CD4-positive, alpha-beta memory T cell (primary cell): ENCODE measurements at places on chromosomes 7 and 10.

DNA sequence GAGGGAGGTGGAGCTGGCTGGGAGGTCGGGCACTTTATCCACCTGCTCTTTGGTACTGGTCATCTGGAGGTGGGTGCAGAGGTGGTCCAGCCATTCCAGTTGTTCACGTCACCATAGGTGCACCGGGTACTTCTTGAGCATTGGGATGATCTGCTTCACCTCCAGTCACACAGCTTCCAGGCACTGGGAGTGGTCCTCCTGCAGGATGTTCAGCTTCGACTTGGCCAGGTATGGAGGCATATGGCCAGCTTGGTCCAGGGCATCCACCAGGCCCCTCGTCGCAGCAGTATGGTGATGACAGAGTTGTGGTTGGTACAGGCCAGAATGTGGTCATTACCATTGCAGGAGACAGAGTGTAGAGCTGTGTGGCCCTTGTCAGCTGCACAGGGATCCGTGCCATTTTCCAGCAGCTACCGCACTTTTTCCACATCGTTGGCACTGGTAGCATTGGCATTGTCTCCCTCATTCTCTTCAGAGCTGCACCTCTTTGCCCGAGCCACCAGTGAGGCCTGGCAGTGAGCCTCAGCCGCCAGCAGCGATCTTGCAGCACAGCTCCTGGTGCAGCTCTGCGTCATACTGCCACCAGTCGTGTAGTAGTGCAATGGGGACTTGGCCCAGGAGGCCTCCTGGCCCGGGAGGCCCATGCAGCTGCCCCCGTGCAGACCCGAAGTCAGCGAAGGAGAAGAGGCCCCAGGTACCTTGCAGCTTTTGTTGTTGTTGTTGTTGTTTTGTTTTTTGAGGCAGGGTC, 150.9 kb downstream of the ZNF22 start:
- no peaks in the 10 kb centered on the region for H3K27me3 ChIP-seq
- no peak overlapping the region for H3K27ac ChIP-seq
- DNase-seq: no peak
- no peaks in the 10 kb centered on the region for H3K36me3 ChIP-seq

GRCh38 chr7:134044682-134045081, 82.5 kb upstream of the LRGUK start:
- H3K27ac ChIP-seq: no peak overlapping the region
- H3K36me3 ChIP-seq: no peaks in the 10 kb centered on the region
- no peaks in the 10 kb centered on the region for H3K27me3 ChIP-seq
- no peak overlapping the region for H3K4me3 ChIP-seq

GRCh38 chr7:1951159-1951536, 281.1 kb downstream of the ELFN1 start:
- H3K27me3 ChIP-seq: no peaks in the 10 kb centered on the region
- no peaks in the 10 kb centered on the region for H3K36me3 ChIP-seq

DNA sequence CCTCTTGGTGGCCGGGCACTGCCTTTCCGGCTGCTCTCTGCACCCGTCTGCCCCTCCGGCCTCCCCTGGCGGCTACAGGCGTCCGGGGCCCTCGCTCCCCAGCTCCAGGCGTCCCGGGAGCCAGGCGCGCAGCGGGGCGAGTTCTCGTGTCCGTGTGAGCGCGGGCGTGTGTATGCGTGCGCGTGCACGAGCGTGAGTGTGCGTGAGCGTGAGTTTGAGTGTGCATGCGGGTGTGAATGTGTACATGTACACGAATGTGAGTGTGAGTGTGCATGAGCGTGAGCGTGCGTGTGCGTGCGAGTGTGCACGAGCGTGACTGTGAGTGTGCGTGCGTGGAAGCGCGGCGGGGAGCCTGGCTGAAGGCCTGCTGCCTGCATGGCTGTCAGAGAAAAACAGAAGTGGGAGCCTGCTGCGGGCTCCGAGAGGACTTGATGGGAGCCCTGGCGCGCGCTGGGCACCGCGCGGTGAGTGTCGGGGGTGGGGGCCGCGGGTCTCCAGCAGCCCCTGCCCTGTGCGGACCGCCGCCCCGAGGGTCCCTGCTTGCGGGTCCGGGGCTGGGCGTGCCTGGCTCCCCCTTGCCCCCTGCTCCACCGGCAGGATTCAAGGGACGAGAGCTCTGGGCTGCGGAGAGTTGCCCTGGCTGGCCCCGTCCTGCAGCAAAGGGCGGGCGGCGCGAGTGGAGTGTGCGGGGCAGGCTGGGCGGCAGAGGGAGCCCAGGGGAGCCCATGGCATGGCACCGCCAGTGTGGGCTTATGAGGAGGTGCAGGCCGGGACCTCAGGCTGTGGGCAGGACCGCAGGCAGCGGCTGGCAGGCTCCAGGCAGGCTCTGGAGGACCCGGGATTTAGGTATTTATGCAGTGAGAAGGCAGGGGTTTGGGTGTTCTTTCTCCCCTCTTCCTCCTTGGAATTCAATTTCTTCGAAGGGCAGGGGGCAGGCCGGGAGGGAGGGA, 75.8 kb upstream of the EN2 start:
- peaks cover 20% of the 10 kb centered on the region for H3K4me1 ChIP-seq
- H3K27me3 ChIP-seq: peaks cover 49% of the 10 kb centered on the region
- H3K4me3 ChIP-seq: no peak overlapping the region

DNA sequence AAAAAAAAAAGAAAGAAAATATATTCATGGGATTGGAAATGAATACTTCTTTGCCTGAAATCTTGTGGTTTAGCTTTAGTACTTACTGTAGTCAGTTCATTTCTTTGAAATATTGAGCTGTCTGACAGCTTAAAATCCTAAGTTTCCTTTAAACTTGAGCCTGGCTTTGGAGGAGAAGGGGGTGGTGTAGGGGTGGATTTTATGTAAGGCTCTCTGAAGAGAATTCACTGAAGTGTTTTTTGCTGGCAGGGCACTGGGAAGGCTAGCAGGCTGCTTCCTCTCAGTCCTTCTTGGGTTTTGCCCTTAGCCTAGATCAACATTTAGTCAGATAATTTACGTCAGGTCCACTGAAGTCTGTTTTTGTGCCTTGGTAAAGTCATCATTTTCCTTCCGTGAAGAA, 516.5 kb downstream of the AUTS2 start:
- H3K27me3 ChIP-seq: no peaks in the 10 kb centered on the region
- H3K4me1 ChIP-seq: no peaks in the 10 kb centered on the region
- no peak overlapping the region for H3K27ac ChIP-seq
- no peaks in the 10 kb centered on the region for H3K36me3 ChIP-seq

DNA sequence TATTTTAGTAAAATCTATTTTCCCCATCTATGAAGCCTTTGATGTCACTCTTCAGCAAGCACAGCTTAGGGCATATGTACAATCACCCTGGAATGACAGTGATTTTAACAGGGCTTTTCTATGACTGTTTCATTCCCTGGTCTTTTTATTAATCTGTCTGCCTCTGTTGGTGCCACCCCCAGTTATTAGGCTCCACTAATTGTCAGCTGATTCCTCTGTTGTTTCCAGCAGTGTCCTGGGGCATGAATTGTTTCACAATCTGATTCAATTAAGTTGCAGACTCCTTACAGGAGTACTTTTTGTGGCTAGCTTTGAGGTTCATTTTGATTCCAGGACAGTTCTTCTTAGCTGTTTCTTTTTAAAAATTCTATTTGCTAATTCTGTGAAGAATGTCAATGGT, 38.6 kb downstream of the MYO3A start:
- H3K36me3 ChIP-seq: no peaks in the 10 kb centered on the region
- no peaks in the 10 kb centered on the region for H3K4me1 ChIP-seq
- H3K27ac ChIP-seq: no peak overlapping the region
- no peak for DNase-seq
- H3K4me3 ChIP-seq: no peak overlapping the region

- no peaks in the 10 kb centered on the region for H3K4me1 ChIP-seq
- H3K27ac ChIP-seq: no peak overlapping the region
- no peak for DNase-seq
- no peaks in the 10 kb centered on the region for H3K36me3 ChIP-seq
- no peak overlapping the region for H3K4me3 ChIP-seq
- H3K27me3 ChIP-seq: no peaks in the 10 kb centered on the region
These were observed 199.8 kb downstream of the EBF3 start for GRCh38 chr10:129764011-129764900.

DNA sequence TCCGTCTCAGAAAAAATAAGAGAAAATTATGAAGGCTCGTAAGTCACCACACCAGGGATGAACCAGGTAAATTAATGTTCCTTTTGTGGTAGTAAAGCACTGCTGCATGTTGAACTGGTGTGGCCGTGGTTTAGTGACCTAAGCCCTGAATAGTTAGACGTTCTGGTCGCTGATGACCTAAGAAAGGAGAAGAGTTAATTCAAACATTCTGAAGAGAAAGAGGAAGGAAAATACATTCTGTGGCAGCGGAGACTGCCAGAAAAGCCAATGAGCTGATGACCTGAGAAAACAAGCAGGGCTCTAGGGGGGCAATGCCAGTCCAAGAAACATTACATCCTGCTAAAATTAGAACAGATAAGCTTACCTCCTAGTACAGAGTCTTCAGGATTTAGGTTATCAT, 17.5 kb downstream of the DNAJC9 start:
- H3K36me3 ChIP-seq: no peaks in the 10 kb centered on the region
- H3K4me1 ChIP-seq: no peaks in the 10 kb centered on the region
- H3K27me3 ChIP-seq: no peaks in the 10 kb centered on the region
- no peak for DNase-seq
- H3K4me3 ChIP-seq: no peak overlapping the region

- peaks cover 4% of the 10 kb centered on the region for H3K36me3 ChIP-seq
- peak overlapping the region; percentile 48 for H3K27ac ChIP-seq
- peaks cover 62% of the 10 kb centered on the region for H3K4me1 ChIP-seq
- H3K27me3 ChIP-seq: no peaks in the 10 kb centered on the region
These were observed 3.5 kb downstream of the GIMAP8 start for GRCh38 chr7:150453892-150454291.

DNA sequence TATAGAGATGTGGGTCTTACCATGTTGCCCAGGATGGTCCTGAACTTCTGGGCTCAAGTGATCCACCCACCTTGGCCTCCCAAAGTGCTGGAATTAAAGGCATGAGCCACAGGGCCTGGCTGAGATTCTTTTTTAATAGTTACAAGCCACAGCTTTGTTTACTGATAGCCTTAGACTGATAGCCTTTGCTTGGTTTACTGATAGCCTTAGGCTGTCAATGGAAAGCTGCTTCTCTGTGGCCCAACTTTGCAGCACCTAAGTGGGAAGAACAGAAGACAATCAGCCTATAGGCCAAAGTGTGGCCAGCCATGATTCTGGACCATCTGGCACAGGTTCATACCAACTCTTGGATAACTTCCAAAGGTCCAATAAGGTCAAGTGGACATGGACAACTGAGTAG, 24.1 kb upstream of the CDCA7L start:
- H3K4me3 ChIP-seq: no peak overlapping the region
- H3K27me3 ChIP-seq: no peaks in the 10 kb centered on the region
- no peak overlapping the region for H3K27ac ChIP-seq
